ENCODE measurements at places on chromosomes 1 and 21.

GRCh38 chr1:44970317-44970716 lies 16.1 kb downstream of the EIF2B3 start:
- no peak for DNase-seq

DNA sequence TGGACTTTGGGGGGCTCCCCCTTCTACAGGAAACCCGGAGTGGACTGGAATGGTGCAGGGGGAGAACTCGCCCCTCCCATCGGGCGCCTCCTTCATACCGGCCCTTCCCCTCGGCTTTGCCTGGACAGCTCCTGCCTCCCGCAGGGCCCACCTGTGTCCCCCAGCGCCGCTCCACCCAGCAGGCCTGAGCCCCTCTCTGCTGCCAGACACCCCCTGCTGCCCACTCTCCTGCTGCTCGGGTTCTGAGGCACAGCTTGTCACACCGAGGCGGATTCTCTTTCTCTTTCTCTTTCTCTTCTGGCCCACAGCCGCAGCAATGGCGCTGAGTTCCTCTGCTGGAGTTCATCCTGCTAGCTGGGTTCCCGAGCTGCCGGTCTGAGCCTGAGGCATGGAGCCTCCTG lies at the start of gene TNFRSF14:
Gene TNFRSF14, plus strand, starts transcription at position 95 of the 401 bp plus-strand sequence. Its CDS starts 294 bp downstream, at position 389.
- peak; percentile 78 for DNase-seq

- DNase-seq, result no peak
These were observed 262.4 kb downstream of the PTPRC start for GRCh38 chr1:198901266-198901665.

DNA sequence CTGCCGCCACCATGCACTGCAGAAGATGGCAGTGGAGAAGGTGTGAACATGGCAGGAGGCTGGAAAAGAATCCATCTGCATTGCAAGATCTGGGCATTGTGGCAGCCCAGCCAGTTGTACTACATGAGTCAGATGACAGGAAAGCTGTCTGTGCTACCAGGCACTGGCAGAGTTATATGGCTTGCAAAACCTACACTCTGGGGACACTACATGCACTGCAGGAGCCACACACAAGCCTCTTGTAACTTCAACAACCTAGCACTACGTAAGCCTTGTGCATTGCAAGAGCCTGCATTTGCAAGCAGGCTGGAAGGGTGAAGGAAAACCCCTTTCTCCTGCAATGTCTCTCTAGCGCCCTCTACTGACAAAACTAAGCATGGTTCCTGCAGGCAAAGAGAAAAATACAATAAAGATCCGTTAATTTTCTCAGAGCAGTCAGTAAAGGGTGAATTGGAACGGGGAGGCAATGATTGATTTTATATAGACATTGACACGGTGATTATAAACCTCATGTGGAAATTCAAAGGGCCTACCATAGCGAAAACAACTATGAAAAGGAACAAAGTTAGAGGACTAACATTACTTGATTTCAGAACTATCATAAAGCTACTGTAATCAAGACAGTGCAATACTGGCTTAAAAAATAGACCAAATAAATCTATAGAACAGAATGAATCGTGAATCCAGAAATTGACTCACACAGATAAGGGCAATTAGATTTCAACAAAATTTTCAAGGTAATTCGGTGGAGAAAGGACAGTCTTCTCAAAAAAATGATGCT lies 26.2 kb upstream of the DYNLT5 start:
- peak; percentile 32 for DNase-seq

DNA sequence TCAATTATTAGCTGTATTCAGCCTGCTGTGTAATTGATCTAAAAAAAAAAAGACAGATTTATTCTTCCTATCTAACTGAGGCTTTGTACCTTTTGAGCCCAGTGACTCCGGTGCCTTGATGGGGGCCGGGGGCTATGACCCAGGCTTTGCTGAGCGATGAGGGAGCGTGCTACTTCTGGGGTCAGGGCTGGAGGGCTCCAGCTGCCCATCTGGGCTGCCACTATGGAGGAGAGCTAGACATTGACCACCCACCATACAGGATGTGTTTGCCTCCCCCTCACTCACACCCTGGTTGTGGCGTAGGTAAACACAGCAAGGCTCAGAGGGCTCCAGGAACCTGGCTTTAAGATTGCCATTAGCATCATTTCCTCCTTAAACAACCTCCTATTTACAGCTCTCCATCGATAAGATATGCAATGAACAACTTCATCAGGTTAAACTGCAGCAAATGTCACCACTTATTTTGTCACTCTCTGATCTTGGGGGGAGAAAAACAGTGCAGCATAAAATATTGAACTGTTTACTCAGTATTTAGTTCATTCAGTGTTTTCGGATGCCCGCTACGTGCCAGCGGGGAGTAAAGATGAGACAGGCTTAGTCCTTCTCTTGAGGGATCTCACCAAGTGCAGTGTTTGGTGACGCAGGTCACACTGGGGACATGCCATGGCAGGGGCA lies 231.6 kb downstream of the KIF26B start:
- DNase-seq, result no peak

DNA sequence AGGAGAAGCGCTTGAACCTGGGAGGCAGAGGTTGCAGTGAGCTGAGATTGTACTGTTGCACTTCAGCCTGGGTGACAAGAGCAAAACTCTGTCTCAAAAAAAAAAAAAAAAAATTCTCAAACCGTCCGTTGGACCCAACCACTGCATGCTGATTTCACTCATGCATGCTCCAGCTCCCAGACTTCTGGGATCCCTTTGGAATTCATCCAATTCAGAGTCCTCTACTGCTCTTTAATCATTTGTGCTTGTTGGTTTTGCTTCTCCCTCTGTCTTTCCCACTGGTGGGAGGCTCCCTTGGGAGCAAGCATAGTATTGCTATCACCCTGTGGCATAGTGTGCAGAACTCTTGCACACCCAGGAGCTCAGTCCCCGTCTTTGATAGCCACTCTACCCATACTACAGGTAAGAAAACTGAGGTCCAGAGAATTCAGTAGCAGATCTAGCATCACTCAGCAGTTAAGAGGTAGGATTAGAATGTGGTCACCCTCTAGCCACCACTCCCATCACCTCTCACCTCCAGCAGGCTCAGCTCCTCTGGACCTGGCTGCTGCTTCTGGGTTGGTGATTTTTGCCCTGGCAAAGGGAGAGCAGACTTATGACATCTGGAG lies 3.1 kb upstream of the LMNA start:
- DNase-seq, result no peak

DNA sequence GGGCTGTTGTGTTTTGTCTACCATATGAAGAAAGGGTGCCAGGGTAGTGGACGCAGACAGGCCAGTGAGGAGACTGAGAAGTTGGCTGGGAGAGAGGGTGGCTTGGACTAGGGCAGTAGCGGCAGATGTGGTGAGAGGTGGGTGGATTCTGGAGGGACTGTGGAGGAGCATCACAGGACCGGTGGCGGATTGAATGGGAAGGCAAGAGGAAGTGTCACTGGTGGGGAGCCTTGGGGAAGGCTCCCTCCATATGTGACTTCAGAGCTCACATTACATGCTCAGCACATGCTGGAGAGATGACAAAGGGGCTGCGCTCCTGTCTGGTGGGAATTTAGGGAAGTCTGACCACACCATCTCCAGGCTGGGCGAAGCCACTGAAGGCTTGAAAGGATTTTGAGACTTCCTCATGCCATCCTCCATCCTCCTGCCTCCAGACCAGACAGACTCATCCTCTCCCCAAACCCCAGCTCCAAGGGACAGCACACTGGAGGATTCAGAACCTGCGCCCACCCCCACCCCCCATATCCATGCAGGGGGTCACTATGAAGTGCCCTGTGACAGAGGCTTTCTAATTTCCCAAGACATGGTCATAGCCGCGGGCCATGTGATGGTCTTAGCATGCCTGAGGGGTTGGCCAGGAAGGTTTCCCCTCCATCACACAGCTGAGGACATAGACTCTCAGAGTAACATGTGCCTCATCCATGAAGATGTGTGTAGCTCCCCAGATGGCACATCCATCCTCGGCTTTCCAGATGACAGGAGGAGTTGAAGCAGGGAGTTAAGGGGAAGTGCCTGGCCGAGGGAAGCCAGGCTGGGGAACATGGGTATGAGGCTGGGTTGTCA lies 138.8 kb upstream of the WNT4 start:
- no peak for DNase-seq

Data from CD4-positive, alpha-beta T cell treated with Interleukin-15 for 1 hour (primary cell).